ENCODE measurements at places on chromosomes 6 and 20.

DNA sequence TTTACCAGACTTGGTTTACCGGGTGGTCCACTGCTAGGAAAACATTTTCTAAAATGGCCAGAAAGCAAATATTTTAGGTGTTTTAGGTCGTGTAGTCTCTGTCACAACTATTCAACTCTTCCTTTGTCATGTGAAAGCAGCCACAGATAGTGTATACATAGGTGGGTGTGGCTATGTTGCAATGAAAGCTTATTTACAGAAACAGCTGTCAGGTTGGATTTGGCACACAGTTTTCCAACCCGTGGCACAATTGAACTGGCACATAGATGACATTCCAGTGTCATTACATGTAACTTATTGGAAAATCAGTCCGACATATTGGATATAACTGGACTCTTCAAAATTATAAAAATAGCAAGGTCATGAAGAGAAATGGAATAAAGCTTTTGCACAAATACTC, 68.9 kb upstream of the KCNQ5 start:
- DNase-seq = no peak

GRCh38 chr20:32562495-32562911, 22.6 kb downstream of the NOL4L start:
- DNase-seq = no peak

DNA sequence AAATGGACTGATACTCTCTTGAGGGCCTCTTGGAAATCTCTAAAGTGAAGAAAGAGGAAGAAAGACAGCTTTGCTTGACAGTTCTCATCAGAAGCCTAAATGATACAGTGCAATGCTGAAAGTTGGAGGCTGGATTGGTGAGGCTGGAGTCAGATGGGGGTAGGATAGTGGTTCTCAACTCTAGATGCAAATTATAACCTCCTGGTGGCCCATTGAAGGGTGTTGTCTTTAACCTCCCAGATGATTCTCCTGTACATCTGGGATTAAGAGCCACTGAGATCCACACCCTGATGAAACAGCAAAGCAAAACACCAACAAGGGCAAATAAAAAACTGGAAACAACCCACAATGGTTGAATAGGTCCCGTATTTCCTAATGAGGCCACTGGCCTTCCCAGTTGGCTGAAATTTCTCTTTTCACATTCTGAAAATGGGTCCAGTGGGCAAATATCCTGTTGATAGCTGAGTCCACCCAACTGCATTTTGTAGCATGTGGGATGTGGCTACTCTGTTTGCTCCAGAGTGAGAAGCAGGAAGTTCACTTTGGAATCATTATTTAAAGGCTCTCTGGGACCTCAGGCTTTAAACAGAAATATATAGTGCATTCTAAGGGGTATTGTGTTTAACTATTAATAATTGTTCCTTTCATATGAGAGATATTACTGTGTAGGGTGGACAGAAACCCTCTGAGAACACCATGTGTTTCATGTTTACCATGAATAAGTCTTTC, 208.1 kb downstream of the SOX4 start:
- DNase-seq = no peak

DNA sequence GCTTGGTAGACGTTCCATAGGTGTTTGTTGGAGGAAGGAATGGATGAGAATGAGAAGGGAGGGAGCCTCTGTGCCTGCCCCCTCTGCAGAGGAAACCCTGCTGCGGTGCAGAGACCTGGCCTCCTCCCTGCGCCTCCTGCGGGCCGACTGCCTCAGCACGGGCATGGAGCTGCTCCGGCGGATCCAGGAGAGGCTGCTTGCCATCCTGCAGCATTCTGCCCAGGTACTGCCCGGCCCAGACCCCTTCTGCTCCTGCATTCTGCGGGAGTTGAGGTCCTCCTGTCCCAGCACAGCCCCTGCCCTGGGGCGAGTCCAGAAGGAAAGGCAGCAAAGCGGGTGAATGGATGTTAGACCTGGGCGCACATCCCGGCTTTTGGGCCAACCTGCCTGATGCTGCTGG, 6.1 kb downstream of the DNPH1 start:
- DNase-seq = no peak

GRCh38 chr20:62665153-62665754, 23.0 kb downstream of the SLCO4A1 start:
- DNase-seq = no peak

GRCh38 chr6:39228992-39229767, at the start of gene KCNK5:
KCNK5 (minus strand) TSS chr6:39229475; CDS start chr6:39229111, 364 bp downstream.
- peak; percentile 80 for DNase-seq

DNA sequence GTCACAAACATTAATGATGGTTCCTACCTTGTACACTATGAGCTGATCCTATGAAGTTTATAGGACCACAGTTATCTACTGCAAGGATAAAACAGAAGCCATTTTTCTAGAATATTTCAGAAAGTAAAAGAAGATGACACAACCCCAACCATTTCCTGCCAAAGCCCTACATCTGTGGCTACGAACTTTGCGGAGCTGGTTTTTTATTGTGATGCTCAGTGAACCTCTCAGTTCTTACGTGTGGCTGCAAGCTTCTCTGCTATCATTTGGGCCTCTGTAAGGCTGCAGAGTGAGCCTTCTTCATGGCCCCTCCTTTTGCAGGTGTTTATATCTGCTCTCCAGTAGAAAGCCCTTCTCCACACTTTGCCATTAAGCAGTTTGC, 17.8 kb upstream of the TAGAP start:
- DNase-seq = peak; percentile 75

DNA sequence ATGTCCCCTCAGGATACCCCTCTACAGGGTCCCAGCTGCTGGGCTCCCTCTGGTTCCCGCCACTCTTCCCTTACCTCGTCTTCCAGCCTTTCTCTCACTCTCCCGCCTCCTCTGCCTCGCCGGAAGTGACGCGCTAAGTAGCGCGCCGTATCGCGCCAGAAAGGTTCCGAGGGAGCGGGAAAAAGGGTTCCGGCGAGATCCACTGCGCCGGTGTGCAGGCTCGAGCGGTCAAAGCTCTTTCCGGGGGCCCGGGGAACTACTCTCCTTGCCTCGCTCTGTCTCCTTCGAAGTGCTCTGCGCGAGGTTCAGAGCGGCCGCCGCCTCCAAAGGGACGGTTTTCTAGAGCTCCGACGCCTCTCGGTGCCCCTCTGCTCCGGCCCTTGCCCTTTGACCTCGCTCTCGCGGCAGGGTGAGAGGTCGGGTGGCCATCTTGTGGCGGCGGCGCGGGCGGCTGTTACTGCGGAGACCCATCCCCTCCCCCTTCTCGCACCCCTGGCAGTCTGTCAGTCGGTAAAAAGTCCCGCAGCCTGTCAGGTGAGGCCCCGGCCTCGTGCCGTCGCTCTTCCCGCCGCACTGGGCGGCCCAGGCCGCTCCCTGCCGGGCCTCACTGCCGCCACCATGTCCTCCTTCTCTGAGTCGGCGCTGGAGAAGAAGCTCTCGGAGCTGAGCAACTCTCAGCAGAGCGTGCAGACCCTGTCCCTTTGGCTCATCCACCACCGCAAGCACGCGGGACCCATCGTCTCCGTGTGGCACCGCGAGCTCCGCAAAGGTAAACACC, at the start of the genes RPRD1B and TTI1:
TSS of gene RPRD1B (plus strand) at position 417 of the 778 bp plus-strand sequence. CDS start at position 619, 202 bp downstream.
TSS of gene TTI1 (minus strand) at position 127 of the 778 bp plus-strand sequence. CDS start 19,640 bp downstream, outside the sequence.
- peak; percentile 83 for DNase-seq

GRCh38 chr6:135114355-135115145, 59.9 kb upstream of the HBS1L start:
- no peak for DNase-seq

DNA sequence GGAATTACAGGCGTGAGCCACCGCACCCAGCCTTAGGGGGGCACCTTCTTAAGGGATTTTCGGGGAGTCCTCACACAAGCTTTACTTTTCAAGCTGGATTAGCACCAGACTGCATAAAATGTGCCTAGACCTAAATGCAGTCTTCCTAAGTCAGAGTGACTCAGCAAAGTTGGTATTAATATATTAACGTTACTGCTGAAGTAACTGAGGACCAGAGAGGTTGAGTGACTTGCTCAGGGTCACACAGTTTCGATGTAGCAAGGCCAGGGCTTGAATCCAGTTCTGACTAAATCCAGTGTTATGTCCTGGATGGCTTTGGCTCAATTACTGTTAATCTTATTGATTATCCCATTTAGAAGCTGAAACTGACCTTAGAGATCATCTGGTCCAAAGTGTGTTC, 13.4 kb downstream of the EDEM2 start:
- DNase-seq = no peak

- no peak for DNase-seq
Observed at GRCh38 chr6:151546941-151547659, 53.3 kb downstream of the CCDC170 start.

- DNase-seq = peak; percentile 58
Observed at GRCh38 chr20:63434599-63435378, 37.7 kb downstream of the KCNQ2 start.

DNA sequence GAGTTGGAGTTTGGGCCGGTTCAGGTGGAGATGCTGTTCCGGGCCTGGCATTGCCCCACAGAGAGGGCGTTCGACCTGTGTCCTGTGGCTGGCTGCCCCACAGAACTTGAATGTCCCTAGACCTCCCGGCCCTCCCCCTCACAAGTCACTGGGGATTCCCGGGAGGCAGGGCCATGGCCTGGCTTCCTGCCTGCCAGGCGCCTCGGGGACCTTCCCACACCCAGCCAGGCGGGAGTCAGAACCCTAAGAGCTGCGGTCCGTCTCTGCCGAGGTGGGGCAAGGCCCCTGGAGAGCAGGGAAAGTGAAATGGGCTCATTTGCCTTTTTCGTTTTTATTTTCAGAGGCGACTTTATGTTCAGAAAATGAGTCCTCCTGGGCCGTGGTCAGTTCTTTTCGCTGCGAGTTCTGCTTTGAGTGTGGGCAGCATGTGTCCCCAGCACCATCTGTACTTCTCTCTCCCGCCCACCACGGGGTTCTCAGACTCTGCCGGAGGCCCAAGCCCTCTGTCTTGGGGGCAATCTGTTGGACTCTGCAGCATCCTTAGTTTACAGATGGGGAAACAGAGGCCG, 8.5 kb downstream of the RBM38 start:
- no peak for DNase-seq

- no peak for DNase-seq
Observed at GRCh38 chr6:110960014-110960390, 1.5 kb downstream of the GTF3C6 start.

DNA sequence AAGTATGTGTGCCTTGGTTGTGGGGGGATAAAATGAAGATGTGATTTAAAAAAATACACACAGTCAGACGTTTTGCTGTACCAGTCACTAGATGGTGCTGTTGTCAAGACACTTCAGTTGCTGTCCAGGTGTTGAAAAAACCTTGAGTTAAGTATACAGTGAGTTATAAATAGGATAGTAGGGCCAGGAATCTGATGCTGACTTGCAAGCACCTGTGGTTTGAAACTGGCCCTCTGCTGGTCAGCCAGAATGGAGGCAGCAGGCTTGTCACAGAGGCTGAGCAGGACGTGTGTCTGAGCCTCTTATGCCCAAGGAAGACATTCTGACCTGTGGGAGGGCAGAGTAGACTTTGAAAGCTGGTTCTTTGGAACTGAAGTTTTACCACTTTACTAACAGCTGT, 27.8 kb downstream of the RNF8 start:
- peak; percentile 11 for DNase-seq

DNA sequence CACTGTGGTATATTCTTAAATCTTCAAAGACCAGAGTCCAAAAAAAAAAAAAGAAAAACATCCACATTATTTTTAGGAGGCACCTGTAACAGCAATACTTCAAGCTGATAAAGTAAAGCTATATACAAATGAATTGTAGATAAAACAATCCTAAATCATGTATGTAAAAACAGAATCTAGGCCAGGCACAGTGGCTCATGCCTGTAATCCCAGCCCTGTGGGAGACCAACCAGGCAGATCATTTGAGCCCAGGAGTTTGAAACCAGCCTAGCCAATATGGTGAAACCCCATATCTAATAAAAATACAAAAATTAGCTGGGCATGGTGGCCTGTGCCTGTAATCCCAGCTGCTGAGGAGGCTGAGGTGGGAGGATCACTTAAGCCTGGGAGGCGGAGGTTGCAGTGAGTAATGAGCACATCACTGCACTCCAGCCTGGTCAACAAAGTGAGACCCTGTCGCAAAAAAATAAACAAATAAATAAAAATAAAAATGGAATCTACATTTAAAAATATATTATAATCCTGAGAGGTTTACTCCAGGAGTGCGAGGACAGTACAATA, 7.3 kb downstream of the NAPB start:
- DNase-seq = no peak

DNA sequence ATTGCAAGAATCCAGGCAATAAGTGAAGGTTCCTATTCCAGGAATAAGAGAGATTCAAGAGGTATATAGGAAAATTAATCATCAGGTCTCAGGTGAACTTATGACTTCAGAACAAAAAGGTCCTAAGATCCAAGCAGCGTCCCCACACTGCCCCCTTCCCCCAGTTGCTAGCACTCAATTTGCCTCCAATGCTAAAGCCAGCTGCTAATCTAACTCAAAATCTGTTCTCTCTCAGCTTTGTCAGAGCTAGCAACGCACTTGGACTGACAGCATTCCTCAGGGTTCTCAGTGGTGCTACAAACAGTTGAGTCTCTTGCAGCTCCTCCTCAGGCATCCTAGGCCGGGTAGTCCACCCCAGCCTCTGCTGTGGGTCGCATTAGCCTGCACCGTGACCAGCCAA, 148.3 kb downstream of the RFX6 start:
- DNase-seq = no peak

DNA sequence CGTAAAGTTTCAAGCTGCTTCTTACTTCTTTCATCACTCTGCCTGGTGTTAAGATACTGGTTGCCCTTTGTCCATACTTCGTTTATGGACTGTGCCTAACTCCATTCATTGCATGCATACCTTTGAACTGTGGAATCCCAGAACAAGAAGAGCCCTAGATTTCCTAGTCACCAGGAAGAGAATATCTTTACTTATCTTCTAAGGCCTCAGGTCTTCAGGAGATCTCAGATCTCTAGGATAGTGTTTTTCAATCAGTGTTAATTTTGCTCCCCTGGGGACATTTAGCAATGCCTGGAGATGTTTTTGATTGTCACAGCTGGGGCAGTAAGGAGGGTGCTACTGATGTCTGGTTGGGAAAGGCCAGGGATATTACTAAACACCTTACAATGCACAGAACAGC, 35.5 kb upstream of the GJA1 start:
- no peak for DNase-seq

GRCh38 chr20:60200305-60200918, 242.2 kb downstream of the CDH26 start:
- DNase-seq = no peak

GRCh38 chr20:47792021-47792618, 6.8 kb upstream of the SULF2 start:
- peak; percentile 39 for DNase-seq
